ENCODE measurements at places on chromosomes 7 and 10.
A peak's percentile ranks its signal among the peaks of the same experiment; 100 is the strongest.

GRCh38 chr10:6158276-6158675, 44.5 kb upstream of the PFKFB3 start:
- no peak for DNase-seq

- no peak for DNase-seq
Observed at GRCh38 chr10:20457649-20458048, 439.5 kb downstream of the NEBL start.

DNA sequence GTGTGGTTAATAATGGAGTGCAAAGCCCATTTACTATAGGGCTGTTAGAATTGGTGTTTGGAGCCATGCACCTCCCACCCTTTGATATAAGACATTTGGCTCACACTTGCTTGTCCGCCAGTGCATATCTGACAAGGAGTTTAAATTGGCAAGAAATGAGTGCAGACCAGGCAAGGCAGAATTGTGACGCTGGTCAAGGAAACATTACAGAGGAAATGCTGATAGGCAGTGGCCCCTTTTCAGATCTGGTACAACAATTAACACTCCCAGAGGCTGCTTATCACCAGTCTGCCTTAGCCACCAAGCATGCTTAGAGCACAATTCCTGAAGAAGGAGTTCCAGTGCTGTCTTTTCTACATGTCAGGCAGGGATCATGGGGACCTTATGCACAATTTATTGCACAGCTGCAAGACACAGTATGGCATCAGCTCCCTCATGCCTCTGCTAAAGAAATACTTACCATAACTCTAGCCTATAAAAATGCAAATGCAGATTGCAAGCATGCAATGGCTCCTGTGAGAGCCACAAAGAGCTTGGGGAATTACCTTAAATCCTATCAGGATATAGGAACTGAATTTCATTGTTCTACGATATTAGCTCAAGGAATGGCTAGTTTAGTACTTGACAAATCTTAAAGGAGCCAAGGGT, 35.2 kb downstream of the OR13A1 start:
- no peak for DNase-seq

GRCh38 chr7:110676785-110677184, 414.1 kb upstream of the LRRN3 start:
- no peak for DNase-seq

DNA sequence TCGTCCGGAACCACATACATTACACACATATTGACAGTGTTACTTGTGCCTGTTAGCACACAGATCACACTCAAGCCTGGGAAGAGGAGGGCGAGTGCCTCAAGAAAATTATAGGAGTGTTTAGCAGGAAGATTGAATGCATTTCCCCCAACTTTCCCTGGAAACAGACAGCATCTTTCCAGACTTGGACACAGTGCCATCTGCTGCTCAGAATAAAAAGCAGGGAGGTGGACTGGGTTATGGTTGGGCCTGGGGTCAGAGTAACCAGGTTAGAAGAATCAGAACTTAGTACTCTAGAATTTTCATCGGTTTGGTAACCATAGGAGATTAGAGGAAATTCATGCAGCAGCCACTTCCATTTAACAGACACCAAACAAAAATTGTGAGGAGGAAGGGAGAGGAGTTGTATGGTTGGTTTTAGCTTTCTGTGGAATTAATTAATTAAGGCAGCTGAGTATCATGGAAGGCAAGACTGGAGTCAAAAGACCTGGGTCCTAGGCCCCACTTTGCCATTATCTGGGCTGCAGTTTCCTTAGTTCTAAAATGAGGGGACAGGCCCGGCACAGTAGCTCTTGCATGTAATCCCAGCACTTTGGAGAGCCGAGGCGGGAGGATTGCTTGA, 43.4 kb upstream of the OPTN start:
- DNase-seq, result no peak

- DNase-seq, result no peak
Observed at GRCh38 chr7:1981201-1981877, 251.4 kb downstream of the MAD1L1 start.

DNA sequence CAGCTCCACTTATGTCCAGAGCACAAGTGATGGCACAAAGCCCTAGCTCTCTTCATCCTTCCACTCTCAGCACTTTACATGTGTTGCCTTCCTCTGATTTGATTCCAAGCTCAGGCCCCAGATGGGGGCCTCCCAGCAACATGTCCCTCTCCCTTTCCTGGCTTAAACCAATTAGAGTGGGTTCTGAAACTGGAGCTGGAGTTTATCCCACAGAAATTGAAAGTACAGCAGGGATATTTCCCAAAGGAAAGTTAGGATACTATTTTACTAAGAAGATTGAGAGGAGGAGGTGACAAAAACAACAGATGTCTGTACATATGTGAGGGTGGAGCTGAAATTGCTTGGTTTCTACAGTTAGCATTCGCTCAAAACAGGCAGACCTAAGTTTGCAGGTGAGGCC, 724.6 kb downstream of the AUTS2 start:
- DNase-seq, result no peak

DNA sequence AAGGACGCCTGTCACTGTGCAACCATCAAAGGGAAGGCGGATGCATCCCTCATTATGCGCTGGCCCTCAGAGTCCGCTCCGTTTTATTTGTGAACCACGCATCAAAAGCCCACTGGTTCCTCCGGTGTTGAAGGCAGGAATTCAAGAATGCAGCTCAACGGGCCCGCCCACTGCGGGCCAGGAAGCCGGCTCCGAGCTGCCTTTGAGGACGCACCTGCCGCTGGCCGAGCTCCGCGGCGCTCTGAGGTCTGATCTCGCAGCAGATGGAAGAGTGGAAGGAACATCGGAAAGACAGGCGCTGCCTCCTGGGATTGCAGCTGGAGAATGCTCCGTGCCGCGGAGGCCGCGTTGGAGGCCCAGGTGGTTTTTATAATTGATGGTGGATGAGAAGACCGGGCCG, 56.9 kb upstream of the ADGRA1 start:
- DNase-seq, result no peak

GRCh38 chr10:128485701-128486235, 359.5 kb upstream of the MKI67 start:
- no peak for DNase-seq

DNA sequence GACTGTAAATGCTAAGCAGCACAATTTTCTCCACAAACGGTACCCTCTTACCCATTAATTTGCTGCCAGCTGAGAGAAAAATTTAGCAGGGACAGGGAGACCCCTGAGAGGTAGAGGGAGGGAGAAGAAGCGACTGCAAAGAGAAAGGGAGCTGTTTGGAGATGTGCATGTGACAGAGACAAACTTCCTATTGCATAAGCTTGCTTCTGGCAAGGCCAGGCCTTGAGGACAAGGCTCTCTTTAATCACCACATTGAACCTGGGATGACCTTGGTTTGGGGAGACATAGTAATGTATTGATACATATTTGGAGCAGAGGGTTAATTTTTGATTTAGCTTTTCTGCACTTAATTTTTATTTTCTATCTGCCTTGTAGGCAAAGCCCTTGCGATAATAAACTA, 31.1 kb upstream of the HIBADH start:
- no peak for DNase-seq

- DNase-seq, result no peak
Observed at GRCh38 chr10:43000651-43001426, 76.0 kb upstream of the RET start.

GRCh38 chr7:39349452-39350123, 216.6 kb upstream of the YAE1 start:
- no peak for DNase-seq

GRCh38 chr10:132330486-132330833, 1.5 kb upstream of the LRRC27 start:
- no peak for DNase-seq

DNA sequence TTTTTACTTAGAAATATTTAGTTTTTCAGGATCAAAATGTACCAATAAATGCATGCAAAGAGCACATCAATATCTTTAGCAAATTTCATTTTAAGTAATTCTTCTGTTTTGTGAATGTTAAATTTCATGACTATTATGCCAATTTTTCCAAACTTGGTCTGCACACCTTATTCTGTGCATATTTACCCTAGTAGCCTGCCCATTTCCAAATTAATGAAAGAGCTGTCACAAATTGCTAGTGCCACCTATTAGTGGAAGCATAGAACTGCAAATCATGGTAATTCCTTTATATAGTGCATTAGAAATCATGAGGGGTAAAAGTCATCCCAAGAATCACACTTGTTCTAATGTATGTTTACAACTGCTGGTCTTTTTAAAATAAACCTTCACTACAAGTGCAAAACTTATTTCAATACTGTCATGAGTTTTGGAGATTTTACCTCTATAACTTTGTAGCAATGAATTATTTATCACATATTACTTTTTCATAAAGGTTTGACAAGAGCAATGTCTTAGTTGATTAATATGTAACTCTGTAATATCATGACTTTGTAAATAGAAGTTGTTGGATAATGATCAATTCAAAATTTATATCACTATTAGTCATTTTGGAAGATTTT, 5.7 kb downstream of the SEMA3A start:
- DNase-seq, result no peak

DNA sequence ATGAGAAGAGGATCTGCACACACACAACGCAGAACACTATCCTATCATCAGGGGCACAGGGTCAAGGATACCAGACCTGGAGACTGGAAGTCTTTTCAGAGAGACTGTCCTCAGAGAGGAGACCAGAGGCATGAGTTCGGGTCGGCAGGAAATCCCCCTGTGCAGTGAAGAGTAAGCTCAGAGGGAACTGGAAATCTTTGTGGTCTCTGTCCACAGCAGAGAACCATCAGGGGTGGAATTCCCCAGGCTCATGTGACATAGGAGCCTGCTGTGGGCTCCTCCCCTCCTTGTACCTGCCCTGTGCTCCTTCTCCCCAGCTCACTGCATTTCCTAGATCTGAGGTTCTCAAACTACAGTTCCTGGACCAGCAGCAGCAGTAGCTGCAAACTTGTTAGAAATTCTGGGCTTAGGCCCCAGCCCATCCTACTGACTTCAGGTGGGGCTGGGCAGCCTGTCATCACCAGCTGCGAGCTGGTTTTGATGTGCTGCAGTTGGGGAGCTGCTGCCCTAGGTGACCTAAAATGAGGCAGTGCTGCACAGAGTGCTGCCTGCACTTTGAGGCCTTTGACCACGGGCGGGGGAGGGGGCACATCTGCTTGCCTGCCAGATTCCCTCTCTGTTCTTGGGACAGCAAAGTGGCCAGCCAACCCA, 2.4 kb downstream of the ZMIZ2 start:
- DNase-seq, result peak; percentile 74

DNA sequence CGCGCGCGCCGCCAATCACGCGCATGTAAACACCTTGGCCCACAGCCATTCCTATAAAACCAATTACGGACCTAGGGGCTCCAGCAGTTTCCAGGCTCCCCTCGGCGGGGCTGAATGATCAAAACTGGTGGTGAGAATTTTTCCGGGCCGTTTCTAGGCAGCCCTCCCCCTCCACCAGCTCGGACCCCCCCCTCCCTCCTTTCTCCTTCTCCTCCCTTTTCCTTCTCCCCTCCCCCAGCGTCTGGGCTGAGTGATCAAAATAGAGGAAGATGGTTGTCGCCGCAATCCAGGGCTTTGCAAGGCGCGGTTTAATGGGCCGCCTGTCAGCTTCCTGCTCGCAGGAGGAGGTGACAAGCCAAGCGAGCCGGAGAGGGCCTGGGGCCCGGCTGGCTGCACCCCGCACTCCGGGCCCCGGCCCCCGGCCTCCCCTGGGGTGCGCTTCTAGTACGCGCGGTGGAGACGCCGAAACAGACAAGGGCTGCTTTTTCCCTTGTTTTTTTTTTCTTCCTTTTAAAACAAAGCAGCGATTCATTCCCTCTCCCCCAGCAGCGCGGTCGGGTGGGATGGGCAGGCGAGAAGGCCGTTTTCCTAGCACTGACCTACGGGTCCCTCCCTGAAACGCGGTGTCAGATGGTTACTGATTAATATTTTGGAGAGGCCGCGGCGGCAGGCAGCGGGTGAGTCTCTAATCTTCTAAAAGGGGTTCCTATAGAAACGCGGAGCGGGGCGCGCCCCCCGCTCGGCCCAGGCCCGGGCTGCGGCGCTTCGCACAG, 528 bp upstream of the TNRC18 start:
- peak; percentile 53 for DNase-seq
